Thoracic aorta (tissue), 2 donors: ENCODE measurements at places on chromosomes 11 and 22.

DNA sequence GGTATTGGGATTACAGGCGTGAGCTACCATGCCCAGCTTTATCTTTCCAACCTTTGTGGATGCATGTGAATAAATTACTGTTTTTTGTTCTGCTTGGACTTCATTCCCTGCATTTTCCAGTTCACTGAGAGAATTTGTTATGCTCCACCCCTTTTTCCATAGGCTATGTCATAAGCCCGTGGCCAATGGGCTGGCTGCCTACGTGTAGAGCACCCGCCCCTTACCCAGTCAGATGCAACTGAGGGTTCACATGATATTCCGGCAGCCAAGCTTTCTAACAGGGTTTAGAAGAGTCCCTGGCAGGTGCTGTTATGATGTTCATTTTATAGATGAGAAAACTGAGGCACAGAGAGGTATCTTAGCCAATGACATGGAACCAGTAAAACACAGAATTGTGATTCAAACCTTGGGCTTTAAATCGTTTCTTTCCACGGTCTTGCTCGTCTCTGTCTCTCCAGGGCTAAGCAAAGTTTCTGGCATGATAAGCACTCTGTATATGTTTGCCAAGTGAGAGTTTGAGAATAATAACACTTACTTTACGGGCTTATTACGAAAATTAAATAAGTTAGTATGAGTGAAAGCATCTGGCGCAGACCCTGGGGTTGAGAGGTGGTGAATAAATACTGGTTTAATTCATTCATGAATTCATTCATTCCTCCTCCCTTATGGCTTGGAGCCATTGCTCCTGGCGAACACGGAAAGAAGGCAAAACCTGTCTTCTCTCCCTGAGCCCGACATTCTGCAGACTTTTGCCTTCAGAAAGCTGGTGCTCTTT lies 42.4 kb upstream of the RASD2 start:
- no peak for DNase-seq

DNA sequence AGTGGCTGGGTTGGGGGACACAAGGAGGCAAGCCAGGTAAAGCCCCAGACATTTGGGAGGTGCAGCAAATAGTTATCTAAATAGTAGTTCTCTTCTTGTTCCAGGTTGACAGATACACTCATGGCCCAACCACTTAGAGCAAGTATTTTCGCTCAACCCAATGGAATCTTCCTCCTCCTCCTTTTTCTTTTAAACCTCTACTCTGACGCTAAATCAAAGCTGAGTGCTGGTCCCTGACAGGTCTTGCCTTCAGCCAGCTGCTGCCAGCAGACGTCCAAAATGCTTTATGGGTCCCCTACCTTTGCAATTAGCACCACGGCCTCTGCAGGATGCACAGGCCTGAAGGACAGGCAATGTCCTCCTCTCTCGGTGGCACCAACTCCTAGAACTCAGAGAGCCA lies 558.5 kb downstream of the MIAT start:
- DNase-seq, result no peak

DNA sequence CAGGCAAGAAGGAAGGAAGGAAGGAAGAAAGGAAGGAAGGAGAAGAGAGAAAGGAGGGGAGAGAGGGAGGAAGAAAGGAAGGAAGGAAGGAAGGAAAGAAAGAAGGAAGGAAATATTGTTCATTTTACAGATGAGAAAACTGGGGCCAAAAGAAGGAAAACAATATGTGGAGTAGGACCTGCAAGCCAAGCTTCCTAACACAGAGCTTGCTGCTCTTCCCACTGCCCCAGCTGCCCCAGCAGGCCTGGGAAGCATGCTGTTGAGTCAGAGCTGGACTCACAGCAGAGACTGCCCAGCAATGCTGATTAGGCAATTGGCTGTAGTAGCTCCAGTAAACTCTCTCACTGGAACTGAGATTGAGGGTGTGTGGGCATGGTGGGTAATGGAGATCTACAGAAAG lies 42.6 kb upstream of the SMCO4 start:
- no peak for DNase-seq

DNA sequence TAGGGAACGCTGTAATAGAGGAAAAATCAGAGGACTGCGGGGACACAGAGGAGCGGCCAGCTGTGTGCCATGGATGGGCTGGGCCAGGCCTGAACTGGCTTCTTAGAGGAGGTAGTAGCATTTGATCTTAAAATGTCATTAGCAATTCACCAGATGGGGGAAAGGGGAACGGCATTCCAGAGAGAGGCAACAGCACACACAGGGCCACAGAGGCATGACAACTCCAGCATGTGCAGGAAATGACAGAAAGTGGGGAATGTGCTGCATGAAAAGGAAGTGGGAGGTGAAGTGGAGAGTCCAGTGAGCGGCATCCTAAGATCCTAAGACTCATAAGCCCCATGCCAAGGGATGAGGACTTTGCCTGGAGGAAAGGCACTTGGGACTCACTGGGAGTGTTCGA lies 69.0 kb downstream of the UBASH3B start:
- DNase-seq, result no peak

- no peak for DNase-seq
Observed at GRCh38 chr11:2891326-2892214, 6.0 kb upstream of the CDKN1C start.

DNA sequence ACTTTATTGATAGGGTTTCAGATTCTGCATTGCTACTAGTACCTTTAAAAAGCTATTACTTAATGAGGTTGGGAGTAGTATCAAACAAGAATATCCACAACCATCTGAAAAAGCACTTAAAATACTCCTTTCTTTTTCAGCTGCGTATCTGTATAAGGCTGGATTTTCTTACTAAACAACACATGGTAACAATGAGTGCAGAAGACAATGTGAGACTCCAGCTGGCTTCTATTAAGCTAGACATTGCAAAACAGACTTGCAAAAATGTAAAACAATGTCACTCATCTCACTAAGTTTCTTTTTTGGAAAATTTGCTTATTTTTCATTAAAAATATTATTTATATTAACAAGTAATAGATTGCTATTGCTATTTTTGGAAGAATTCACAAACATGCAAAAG lies 132.6 kb downstream of the WNT11 start:
- DNase-seq, result no peak

- no peak for DNase-seq
Observed at GRCh38 chr22:44765571-44766285, 13.4 kb downstream of the ARHGAP8 start.

- DNase-seq, result no peak
Observed at GRCh38 chr11:67484847-67485311, 2.1 kb downstream of the AIP start.

DNA sequence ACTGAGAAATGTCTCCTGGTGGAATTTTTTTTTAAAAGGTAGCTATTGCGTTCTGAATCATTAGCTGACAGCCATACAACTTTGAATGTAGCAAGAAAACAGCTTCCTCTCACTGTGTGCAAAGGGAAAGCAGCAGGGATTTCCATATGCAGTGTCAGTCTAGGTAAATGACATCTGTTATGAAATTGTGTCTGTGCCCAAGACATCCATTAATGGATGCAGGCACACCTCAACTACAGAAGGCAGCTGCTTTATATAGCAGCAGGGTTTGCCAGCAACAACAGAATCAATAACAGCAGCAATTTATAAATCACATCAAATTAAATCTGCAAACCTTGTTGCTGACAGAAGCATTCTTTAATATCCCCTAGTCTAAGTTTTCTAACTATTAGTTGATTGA lies 745.3 kb upstream of the RAG2 start:
- DNase-seq, result no peak

DNA sequence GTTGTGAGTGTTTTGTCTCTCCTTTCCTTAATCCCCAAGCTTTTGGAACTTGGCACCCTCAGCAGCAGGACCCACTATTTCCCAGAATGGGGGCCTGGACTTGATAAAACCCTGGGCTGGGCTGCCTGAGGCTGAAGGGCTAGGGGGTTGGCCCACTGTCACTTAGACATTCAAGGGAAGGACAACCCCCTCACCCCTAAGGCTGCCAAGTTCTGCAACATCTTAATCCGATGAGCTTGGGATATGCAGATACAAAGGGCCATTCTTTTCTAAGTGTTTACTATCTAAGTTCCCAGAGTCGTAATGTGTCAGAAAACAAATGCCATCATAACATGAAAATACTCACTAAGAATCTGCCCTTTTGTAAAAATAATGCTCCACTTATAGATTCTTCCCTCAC lies 42.9 kb downstream of the IRAG1 start:
- DNase-seq, result no peak

DNA sequence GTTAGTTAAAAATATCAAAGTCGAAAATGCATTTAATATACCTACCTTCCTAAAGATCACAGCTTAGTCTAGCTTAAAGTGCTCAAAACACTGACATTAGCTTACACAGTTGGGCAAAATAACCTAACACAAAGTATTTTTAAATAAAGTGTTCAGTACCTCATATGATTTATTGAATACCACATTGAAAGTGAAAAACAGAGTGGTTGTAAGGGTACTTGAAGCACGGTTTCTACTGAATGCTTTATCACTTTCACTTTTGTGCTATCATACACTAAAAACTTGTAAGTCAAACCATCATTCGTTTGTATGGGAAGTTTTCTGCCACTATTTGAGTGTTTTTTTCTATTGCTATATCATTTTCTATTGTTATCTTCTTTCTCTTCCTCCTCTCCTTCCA lies 36.6 kb downstream of the ZBTB44 start:
- no peak for DNase-seq

- DNase-seq, result no peak
Observed at GRCh38 chr11:116610190-116610589, 162.6 kb downstream of the BUD13 start.

DNA sequence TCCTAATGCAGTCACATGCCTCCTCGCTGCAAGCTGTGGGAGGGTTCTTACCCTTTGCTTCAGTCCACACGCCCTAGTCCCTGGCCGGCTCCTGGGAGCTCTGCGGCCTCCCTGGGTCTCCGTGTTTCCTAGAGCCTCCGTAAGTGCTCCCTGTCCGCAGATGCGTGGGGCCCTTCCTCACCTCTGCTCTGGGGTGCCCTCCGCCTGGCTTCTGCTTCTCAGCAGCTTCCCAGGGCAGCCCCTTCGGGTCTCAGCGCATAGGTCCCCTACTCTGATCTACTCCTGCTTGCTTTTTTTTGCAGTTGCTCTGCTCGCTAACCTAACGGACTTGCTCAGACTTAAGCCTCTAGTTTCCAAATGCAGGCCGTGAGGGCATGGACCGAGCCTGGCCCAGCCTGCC lies 22.4 kb downstream of the CAPN1 start:
- no peak for DNase-seq

GRCh38 chr11:111566324-111566723 lies 25.8 kb downstream of the LAYN start:
- no peak for DNase-seq

- no peak for DNase-seq
Observed at GRCh38 chr11:124843616-124843910, 21.7 kb upstream of the ROBO3 start.

GRCh38 chr11:8586184-8586583 lies 7.8 kb downstream of the STK33 start:
- DNase-seq, result no peak

- no peak for DNase-seq
Observed at GRCh38 chr11:131079036-131079435, 162.8 kb upstream of the SNX19 start.

GRCh38 chr11:22084564-22084963 lies 108.3 kb upstream of the ANO5 start:
- DNase-seq, result no peak

GRCh38 chr11:101003468-101003867 lies 126.1 kb downstream of the PGR start:
- DNase-seq, result no peak

DNA sequence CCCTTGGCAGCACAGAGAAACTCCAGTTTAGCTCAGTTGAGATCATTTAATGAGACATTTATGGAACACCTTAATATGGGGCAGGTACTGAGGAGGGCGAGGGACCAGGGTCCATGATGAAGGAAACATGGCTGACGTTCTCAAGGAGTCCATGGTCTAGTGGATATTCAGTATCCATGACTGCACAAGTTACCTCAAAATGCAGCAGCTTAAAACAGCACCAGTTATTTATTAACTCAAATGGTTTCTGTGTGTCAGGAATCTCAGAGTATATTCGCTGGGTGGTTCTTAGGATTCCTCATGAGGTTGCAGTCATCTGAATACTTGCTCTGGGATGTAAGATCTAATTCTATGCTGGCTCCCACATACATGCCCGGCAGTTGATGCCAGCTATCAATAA lies 346.8 kb downstream of the LARGE1 start:
- no peak for DNase-seq

GRCh38 chr11:46377831-46378230 lies 3.6 kb upstream of the MDK start:
- DNase-seq, result no peak

DNA sequence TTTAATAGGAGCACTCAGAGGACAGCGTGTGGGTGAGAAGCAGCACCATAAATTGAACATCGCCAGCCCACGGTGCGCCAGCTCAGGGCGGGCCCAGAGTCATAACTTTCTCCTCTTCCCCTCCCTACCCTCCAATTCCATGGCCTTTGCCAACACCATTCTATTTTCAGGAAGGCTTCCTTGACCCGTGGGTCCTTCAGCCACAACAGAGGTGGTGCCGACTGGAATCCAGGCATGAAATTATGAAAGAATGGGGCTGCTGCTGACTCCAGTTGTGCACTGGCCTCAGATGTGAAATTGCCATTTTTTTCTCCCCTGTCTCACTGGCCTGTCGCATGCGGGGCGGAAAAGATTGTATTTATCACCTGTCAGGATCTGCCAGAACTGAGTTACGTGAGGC lies 345.9 kb downstream of the MIAT start:
- no peak for DNase-seq

DNA sequence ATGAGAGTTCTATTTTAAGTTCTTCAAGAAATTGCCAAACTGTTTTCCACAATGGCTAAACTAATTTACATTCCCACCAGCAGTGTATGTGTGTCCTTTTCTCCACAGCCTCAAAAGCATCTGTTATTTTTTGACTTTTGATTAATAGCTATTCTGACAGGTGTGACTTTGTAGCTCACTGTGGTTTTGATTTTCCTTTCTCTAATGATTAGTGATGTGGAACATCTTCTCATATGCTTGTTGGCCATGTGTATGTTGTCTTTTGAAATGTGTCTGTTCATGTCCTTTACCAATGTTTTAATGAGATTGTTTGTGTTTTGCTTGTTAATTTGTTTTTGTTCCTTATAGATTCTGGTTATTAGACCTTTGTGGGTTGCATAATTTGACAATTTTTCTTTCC lies 18.0 kb upstream of the RAB38 start:
- DNase-seq, result no peak

DNA sequence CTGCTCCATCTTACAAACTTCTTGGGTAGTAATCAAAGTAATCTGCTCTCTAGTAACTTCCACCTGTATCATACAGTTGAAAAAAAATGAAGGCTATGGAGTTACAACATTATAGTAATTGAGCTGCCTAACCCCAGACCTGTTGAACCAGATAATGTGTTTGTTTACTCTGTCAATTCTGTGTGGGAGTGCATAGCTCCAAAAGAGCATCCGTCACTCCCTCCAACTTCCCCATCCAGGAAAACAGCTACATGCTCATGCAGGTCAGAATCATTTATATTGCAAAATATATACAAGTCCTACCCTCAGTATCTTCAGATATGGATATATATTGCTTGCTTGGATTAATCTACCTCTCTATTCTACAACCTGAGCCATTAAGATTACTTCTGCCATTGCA lies 244.0 kb upstream of the ANO5 start:
- no peak for DNase-seq

GRCh38 chr22:17549655-17550054 lies 13.6 kb upstream of the SLC25A18 start:
- no peak for DNase-seq

GRCh38 chr11:48109046-48109666 lies 107.5 kb upstream of the OR4B1 start:
- DNase-seq, result no peak

- no peak for DNase-seq
Observed at GRCh38 chr11:61685617-61685967, 5.4 kb downstream of the DAGLA start.

GRCh38 chr11:130423541-130424142 lies 4.8 kb downstream of the ADAMTS8 start:
- DNase-seq, result no peak

GRCh38 chr22:50112151-50113118 lies 22.6 kb downstream of the MOV10L1 start:
- DNase-seq, result no peak
